Heart right ventricle (tissue), 16 donors: ENCODE measurements at places on chromosomes 5 and 9.

GRCh38 chr5:160290751-160291150 is 21.6 kb downstream of the CCNJL start:
- no peak for DNase-seq

DNA sequence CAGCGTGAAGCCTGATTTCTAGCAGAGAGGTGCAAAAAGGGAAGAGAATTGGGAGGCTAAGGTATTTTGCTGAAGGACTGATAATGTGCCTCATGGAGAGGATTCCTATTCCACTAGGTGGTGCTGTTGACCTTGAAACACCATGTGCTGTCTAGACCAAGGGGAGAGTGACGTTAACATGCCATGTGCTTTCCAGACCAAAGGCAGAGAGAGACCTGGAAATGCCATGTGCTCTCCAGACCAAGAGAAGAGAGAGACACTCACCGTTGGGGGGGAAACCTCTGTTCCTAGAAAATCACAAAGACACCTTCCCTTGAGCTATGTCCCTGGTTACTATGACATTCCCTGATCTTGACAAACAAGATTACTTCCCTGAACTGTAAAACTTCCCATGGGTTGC is 286.0 kb upstream of the TUSC1 start:
- DNase-seq, result no peak

DNA sequence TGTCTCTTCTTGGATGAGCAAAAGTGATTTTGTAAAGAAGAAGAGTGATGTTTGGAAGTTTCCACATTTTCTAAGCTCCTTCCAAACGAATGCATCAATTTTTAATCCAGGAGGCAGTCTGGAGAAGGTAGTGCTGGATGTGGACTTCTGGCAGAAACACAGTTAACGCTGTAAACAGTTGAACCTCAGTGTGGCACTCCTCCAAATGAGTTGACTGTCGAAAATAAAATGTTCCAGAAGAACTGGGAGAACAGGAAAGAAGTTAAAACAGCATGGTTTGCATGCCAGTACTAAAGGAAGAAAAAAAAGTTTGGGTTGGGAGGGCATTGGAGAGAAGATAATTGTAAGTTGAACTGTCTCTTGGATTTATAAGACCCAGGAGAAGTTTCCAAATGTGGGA is 6.5 kb downstream of the ZNF462 start:
- no peak for DNase-seq

- DNase-seq, result no peak
These were observed 4.0 kb upstream of the FOXB2 start for GRCh38 chr9:77015327-77016048.

DNA sequence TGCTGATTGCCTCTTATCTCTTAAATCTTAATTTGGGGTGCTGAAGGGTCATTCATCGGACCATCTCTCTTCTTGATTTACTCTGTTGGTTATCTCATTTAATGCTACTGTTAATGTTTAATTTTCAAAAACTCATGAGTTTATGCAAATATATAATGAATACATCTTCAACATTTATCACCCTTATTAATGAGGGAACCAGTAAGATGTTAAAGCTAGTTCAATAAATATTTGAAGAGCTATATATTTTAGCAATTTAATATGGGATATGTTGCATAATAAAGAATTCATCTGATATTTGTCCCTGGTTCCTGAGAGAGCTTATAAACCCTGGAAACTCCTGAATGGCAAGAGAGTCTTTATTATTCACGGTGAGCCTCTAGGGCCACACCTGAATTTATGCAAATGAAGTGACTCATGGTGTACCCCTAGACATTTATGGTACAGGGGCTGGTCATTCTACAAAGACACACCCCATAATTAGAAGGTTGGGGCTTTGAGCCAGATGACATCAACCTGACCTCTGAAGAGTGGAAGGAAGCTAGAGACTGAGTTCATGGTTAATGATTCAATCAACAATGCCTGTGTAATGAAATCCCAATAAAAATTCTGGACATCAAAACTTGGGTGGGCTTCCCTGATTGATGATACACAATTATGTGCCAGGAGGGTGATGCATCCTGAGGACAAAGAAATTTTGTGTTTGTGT is 339.5 kb upstream of the ZNF608 start:
- no peak for DNase-seq
